Stimulated activated CD8-positive, alpha-beta memory T cell treated with anti-CD3 and anti-CD28 coated beads, Interleukin-7, amount 100 ng/mL, for 24 hours (primary cell): ENCODE measurements at places on chromosomes 16 and 17.

DNA sequence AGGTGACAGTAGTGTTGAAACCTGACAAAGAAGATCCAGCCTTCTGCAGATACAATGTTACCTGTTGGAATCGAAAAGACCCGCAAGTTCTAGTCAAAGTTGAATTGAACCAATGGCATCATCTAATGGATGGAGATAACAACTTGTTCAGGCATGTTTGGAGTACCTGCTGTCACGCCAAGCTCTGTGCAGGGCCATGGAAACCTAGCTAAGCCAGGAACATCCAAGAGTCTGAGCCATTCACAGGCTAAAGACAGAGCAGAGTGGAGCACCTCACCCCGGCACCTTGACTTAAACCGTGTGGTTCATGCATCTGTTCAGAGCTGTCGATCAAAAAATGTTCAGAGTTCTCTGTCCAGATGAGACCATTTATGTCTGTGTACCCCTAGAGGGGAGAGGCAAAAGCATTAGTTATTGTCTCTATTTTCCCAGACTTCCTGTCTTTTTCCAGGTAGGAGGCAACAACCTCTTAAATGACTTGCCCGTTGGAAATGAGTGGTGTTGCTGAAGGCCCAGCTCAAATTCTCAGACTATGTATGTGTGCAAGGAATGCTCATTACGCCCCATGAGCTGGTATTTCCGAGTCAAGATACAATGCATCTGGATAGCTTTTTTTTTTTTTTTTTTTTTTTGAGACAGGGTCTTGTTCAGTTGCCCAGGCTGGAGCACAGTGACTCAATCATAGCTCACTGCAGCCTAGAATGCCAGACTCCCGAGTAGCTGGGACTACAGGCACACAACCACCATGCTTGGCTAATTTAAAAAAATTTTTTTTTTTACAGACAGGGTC is 44.9 kb upstream of the XYLT1 start:
- no peak for DNase-seq

GRCh38 chr17:18949566-18949965 is 2.4 kb upstream of the SLC5A10 start:
- no peak for DNase-seq

DNA sequence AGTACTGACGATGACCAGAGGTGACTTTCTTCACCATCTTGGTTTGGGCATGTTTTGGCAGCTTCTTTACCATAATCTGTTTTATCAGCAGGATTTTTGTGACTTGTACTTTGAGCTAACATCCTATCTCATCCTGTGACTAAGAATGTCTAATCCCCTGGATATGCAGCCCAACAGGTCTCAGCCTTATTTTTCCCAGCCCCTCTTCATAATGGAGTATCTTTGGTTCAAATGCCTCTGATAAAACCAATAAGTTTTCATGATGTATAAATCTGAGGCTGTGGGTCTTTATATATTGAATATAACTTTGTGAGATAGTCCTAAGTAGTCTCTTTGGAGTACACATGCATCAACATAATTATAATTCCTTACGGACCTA is 186.9 kb upstream of the WSB1 start:
- DNase-seq: no peak

DNA sequence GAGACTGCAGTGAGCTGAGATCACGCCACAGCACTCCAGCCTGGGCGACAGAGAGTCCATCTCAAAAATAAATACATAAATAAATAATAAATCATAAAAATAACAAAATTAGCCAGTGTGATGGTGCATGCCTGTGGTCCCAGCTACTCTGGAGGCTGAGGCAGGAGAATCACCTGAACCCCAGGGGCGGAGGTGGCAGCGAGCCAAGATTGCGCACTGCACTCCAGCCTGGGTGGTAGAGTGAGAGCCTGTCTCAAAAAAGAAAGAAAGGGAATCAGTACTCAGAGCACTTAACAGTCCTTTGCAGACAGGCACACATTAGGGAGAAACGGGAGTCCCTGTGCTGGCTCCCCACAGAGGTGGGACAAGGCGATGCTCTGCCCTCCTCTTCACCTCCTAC is 25.1 kb downstream of the MAPK8IP3 start:
- DNase-seq: no peak

DNA sequence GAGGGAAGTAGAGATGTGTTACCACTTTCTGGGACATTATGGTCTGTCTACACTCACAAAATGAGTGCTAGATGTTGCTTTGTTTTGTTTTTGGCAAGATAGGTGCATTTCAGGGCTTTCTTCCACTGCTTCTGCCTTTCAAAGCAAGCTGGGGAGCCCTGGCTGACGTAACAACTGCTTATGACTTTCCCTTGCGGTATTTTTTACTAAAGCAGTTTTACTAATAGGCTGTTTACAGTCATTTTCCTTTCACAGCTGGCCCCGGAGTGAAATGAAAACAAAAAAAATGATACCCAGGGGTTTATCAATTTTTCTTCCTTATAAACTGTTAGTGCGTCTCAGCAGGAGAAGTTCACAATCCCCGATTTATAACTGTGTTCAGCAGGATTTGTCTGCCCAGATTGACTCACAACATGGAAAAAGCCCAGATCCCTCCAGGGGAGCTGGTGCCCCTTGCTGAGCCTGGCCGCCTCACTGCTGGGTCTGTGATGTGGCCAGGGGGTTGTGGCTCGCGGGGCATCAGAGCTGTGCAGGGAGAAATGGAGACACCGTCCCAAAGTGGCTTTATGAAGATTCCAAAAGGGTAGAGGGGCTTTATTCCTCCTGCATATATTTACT is 184.4 kb upstream of the HS3ST3A1 start:
- DNase-seq: no peak
